ENCODE measurements at places on chromosomes 7 and 10.

GRCh38 chr7:116802746-116803152 is 59.6 kb upstream of the CAPZA2 start:
- DNase-seq = peak; percentile 35

- no peak for DNase-seq
These were observed 466.6 kb downstream of the XPNPEP1 start for GRCh38 chr10:109456566-109457301.

DNA sequence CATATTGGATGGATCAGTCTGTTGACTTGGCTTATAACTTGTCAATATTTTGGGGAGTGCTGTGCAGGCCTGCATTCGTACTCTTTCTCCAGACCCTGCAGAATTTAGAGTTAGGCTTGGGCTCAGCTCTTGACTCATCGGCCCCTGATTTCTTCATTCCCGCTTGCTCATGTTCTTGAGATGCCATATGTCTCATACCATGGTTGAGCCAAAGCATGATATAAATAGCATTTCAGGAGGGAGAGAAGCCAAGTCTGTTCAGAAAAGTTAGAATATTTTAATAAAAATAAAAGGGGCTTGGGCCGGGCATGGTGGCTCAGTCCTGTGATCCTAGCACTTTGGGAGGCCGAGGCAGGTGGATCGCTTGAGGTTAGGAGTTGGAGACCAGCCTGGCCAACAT is 898.1 kb downstream of the TYW1 start:
- DNase-seq = no peak

- no peak for DNase-seq
These were observed 849.8 kb upstream of the SORCS1 start for GRCh38 chr10:108014145-108014901.

DNA sequence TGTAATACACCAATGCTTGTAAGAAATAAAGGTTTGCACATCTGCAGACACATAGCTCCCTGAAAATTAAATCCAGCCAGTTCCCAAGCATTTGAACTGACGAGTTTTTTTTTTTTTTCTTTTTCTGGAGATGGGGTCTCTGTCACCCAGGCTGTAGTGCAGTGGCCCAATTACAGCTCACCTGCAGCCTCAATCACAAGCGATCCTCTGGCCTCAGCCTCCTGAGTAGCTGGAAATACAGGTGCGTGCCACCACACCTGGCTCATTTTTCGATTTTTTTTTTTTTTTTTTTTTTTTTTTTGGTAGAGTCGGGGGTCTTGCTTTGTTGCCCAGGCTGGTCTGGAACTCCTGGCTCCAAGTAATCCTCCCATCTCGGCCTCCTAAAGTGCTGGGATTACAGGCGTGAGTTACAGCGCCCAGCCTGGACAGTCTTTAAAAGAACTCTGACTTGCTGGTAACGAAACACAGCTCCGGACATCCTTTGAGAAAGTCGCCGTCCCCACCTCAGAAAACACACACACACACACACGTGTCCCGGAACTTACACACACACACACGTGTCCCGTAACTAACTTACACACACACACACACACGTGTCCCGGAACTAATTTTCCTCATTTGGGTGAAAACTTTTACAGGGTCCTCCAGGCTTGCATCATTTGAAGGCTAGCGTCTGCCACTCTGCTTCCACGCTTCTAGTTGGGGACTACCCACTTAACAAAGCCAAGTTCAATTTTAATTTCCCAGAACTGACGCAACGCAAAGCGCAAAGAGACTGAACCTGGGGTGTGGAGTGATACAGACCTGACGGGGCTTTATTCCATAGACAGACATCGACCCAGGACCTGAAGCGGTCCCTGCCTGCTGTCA is 18.6 kb downstream of the OCM2 start:
- DNase-seq = no peak

- no peak for DNase-seq
These were observed 6.0 kb upstream of the LMBR1 start for GRCh38 chr7:156898938-156899337.

GRCh38 chr7:137343281-137343841 is at the start of gene PTN:
Gene PTN (minus strand): TSS chr7:137343733. CDS start chr7:137254973, 88,760 bp downstream.
- no peak for DNase-seq

DNA sequence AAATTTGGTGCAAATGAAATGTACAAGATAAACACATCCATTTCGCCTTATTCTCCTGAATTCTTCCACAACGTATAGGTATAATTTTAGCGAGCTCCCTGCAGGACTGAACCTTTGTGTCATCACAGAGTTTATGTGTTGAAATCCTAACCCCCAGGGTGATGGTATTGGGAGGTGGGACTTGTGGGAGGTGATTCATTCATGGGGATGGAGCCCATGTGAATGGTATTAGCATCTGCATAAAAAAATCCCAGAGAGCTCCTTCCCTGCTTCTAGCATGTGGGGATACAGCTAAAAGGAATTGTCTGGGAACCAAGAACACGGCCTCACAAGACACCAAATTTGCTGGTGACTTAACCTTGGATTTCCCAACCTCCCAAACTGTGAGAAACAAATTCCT is 741.4 kb upstream of the VSTM2A start:
- DNase-seq = no peak

DNA sequence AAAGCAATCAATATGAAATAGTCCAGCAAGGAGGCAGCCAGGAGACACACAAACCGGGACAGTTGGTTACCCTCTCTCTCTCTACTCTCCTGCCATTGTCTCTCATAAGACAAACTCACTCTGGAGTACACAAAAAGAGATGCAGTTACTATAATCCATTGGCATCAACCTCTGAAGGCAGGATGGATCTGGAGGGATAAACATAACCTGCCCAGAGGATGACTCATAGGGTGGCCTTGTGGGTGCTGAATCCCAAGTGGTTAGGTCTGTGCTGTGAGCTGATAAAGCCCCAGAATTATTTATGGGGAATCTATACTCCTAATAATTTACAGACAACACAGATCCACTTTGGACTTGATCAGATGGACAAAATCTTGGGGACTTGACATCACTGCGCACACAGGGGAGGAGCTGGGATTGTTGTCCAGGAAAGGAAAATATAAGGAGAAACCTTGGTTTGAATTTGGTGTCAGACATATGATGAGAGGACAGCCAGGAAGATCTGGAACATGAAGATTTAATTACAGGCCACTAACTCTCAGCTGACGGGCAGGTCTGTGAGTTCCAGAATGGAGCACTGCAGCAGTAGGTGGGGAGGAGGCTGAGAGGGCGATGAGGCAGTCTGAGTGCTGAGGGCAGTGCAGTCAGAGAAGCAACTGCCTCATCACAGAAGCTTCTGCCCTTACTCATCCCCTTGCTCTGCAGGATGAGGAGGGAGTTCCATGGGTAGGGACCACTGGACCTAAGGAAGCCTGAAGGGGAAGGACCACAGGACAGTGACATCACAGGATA is 113.9 kb upstream of the PRSS58 start:
- DNase-seq = no peak

DNA sequence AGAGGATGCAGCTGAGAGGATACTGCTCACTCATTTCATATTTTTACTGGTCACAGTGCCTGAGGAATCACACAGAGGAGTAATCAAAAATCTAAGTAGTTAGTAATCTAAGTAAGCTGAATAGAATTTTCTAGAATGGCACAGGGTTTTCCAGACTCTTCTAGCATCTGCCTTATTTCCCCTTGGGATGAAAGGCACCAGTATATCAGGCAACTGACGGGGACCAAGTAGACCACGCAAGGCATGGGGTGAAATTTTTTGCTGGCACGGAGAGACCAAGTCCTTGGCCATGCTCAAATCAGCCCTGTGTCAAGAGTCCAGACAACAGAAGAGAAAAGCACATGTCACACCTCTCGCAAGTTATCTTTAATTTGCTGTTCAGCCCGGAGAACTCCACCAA is 14.2 kb downstream of the NCOA4 start:
- no peak for DNase-seq

GRCh38 chr10:132329565-132330485 is 2.2 kb upstream of the LRRC27 start:
- DNase-seq = no peak
